Stimulated activated CD4-positive, alpha-beta T cell treated with anti-CD3 and anti-CD28 coated beads, Interleukin-1b, Interleukin-23, amount 100 ng/mL, for 48 hours (primary cell): ENCODE measurements at places on chromosomes 2 and 18.

- no peak for DNase-seq
Measured at GRCh38 chr18:51236225-51236624, 38.7 kb upstream of the MEX3C start.

- no peak for DNase-seq
Measured at GRCh38 chr2:70203086-70203485, 12.3 kb upstream of the C2orf42 start.

DNA sequence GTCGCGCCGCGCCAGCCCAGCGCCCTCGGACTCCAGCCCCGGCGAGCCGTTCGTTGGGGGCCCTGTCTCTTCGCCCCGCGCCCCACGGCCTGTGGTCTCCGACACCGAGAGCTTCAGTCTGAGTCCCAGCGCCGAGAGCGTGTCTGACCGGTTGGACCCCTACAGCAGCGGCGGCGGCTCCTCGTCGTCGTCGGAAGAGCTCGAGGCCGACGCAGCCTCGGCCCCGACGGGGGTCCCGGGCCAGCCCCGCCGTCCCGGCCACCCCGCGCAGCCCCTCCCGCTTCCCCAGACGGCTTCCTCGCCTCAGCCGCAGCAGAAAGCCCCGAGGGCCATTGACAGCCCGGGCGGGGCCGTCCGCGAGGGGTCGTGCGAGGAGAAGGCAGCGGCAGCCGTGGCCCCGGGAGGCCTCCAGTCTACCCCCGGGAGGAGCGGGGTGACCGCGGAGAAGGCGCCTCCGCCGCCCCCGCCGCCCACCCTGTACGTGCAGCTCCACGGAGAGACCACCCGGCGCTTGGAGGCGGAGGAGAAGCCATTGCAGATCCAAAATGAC is 1.4 kb downstream of the PHLPP1 start:
- DNase-seq: peak; percentile 31

DNA sequence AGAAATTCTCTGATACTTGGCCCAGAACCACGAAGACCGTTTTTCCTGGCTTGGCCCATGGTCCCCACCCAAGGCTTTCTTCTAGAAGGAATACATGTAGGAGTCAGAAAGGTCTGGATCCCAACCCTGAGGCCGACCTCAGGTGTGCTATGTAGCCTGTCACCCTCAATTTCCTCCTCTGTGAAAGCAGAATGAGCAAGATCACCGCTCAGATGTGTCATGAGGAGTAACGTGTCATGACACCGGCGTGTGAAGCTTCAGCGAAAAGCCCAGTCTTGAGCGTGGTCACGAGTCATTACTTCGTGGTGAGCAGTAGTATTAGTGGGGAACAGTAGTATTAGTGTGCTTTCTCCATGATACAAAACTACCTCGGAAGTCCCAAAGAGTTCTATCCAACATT is 103.4 kb downstream of the ALPK2 start:
- DNase-seq: peak; percentile 86

DNA sequence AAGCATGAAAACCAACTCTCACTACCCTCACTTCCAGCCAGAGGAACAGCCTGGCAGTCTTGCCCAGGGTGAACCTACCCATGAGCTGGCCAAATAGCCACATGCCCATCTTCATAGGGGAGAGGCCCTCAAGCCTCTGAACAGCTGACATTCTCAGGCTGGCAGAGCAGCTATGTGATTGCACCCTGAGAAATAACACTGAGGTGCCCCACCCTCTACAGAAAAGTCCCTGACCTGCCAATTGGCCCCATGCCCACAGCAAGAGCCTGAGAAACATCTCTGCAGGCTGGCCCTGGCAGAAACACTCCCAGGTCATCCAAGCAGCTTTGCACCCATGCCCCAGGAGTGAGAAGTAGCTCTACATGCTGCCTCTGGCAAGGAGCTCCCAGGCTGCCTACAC is 127.4 kb upstream of the OTX1 start:
- DNase-seq: no peak
